Stimulated activated CD8-positive, alpha-beta memory T cell treated with anti-CD3 and anti-CD28 coated beads, Interleukin-15, amount 100 ng/mL, for 24 hours (primary cell): ENCODE measurements at places on chromosomes 6 and 20.

DNA sequence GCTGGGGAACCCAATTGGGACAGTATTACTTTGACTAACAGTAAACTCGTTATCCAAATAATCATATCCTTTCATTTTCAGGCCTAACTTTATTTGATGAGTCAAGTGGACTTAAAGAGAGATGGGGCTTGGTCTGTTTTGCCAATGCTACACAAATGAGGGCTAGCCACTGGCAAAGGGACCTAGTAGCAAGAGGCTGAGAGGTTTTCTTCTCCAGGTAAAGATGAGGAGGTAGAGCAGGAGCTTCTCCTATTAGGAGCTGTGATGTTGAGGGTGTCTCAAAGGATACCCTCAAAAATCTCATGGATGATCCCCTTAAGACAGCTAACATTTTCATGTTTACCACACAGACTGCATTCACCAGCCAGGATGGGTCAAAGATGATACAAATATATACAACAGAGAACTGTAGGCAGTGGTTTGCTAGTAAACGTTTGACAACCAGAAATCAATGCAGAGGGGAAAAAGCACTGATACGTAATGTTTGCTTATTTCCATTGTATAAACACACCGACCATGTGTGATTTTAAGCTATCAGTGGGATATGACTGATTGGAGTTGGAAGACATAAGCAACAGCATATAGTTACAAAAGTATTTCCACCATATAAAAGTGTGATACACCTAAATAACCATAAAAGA lies 153.3 kb downstream of the IBTK start:
- no peak for DNase-seq

DNA sequence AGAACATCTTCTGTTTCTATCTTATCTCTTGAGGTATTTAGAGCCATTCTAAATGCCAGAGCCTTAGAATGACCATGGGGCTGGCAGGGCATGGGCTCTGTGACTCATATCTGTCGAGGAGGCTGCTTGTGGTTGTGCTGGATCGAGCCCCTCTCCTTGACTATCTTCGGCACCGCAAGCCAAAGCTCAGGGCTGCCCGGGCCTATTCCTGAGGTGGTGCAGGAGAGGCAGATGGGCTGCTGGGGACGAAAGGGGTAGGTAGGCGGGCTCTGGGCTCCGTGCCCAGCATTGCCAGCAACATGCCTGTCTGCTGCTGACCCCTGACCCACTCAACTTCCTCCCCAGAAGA lies 89.9 kb downstream of the NOL4L start:
- DNase-seq: no peak

DNA sequence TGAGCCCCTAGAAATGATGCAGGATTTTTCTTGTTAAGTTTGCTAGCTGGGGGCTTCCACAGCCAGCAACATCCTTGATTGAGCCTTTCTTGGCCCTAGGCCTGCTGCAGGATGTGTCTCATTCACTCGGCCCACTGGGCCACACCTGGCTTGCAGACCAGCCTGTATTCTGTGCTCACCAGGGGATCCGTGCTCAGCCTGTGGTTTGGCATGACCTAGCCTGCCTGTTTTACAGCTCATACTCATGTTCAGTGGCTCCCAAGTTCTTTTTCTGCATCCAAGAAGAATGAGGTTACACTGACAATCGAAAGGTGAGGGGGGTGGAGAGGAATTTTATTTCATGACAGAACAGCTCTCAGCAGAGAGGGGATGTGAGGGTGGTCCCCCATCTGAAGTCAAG lies 263.4 kb downstream of the RIMS1 start:
- DNase-seq: no peak

GRCh38 chr20:13775867-13776266 lies 8.9 kb downstream of the ESF1 start:
- DNase-seq: no peak

DNA sequence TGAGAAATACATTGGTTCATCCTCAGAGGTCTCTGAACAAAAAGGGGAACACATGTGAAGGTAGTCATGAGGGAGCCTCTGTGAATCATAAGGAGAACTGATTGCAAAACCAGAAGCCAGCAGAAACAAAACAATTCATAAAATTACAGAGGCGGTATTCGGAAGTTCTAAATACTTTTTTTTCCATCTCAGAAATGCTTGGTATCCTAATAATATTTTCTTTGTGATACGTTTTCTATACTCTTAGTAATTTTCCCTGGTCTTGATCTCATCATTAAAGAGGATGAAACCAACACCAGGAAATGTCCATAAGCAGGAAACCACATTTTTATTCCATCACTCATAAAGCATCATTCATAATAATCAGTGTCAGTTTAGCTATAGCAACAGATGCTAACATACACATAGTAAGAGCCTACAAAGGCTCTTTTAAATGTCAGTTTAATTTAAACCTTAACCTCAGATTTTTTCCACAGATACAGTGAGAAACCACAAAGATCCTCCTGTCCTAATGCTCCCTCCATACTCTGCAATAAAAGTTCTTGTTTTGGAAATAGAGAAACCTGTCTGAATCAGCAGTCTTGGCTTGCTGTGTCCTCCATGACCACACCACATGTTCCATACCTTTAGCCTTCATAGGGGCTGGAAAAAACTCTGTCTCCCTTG lies 29.2 kb downstream of the SGK1 start:
- DNase-seq: no peak
